ENCODE measurements at places on chromosomes 7 and 10.

DNA sequence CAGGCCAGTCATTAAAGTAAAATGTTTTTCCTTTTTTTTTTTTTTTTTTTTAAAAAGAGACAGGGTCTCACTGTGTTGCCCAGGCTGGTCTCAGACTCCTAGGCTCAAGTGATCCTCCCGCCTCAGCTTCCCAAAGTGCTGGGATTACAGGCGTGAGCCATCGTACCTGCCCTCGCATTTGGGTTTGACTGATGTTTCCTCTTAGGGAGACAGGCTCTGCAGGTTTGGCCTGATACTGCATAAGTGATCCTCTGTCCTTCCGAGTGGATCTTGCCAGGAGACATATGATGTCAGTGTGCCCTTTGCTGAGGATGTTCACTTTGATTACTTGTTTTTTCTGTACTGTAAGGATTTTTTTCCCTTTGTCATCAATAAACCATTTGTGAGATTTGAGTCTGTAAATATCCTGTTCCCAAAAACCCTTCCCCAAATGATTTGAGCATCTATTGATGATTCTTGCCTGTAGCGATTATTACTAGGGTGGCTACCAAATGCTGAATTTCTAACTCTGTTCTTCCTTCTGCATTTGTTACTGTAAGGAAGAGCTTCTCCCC is 19.7 kb downstream of the LIMK1 start:
- DNase-seq: no peak

DNA sequence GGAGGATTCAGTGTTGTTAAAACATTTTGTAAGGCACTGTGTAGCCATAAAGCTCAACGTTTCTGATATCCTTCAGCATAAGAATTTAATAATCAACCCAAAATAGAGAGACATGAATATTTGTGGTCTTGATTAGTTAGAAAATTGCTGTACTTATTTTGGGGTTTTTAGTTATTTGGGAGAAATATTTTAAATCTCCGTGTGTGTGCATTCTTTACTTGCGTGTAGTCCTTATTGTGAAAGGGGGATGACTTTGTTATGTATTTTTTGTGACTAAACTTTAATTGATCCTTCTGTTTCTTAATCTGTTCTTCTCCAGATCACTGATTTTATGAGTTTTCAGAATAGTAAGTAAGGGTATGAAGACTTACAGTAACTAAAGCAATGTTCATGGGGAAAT is 81.2 kb downstream of the ZNRF2 start:
- DNase-seq: no peak

GRCh38 chr10:98417481-98417959 is 2.5 kb upstream of the PYROXD2 start:
- no peak for DNase-seq

GRCh38 chr7:114412548-114412947 is 2.1 kb upstream of the FOXP2 start:
- DNase-seq: no peak

DNA sequence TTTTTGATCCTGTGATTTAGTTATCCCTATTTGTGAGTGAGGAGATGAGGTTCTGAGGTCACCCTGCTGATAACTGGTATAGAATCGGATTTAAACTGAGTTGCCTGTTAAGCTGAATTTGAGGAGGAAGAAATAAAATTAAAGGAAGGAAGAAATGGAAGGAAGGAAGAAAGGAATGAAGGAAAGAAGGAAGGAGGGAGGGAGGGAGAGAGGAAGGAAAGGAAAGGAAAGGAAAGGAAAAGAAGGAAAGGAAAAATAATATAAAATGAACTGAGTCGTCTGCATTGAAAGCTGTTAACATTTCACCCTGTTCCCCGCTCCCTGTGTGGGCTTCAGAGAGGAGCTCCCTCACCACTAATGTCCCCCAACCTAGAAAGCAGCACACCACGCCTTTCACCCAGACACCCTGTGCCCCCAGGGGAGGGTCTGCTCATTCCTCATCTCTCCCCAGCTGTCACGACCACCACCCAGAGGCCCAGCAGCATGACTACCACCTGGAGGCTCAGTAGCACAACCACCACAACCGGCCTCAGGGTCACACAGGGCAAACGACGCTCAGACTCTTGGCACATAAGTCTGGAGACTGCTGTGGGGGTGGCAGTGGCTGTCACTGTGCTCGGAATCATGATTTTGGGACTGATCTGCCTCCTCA is 16.3 kb downstream of the PILRA start:
- DNase-seq: no peak

- no peak for DNase-seq
Measured at GRCh38 chr10:105974803-105975456, 1189.6 kb downstream of the SORCS1 start.

- DNase-seq: no peak
Measured at GRCh38 chr7:147438216-147438615, 1152.3 kb upstream of the C7orf33 start.

- DNase-seq: no peak
Measured at GRCh38 chr10:131662851-131663250, 238.0 kb upstream of the PPP2R2D start.

- no peak for DNase-seq
Measured at GRCh38 chr10:68333058-68333395, 299 bp upstream of the PBLD start.

- no peak for DNase-seq
Measured at GRCh38 chr7:25454562-25455041, 226.3 kb upstream of the NPVF start.

GRCh38 chr7:141359262-141359661 is 191.9 kb upstream of the AGK start:
- DNase-seq: no peak

DNA sequence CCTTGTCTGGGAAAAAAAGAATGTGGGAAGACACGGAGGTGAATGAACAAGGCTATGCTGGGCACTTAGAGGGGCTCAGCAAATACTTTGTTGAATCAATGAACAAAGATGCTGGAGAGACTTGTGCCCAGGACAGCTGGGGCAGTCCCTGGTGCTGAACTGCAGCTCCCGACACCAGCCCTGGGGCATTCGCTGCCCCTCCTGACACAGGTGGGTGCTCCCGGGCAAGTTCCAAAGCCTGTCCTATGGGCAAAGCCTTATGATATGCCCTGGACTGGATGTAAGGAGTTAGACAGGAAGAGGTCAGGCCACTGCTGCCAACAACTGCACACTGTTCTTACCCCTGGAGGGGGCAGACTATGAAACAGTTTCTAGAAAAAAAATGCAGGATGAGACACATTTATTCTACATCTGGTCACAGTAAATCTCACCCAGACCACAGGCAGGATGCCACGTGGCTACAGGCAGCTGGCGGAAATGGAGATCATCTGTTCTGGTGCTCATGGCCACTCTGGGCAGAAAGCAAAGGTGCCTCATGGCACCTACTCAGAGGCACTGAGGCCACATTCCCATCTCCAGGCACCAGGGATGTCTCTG is 21.9 kb upstream of the FRAT2 start:
- DNase-seq: no peak

- no peak for DNase-seq
Measured at GRCh38 chr10:115844591-115844990, 428.4 kb downstream of the GFRA1 start.
